Heart left ventricle (tissue), 16 donors: ENCODE measurements at places on chromosomes 5 and 9.

DNA sequence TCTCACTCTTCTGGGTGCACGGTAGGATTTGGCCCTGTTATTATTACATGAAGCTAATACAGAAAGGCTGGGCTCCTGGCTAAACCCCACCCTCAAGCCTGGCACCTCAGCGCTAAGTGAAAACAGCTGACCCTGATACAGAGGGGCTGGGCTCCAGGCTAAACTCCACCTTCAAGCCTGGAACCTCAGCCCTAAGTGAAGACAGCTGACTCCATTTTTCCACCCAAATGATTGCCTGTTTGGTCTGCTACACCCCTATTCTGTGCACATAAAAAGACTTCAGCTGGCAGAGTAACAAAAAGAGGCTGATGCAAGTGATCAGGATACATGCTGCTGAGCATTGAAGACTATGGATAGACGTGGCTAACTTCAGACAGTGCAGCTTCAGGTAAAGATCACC is 148.4 kb upstream of the CLINT1 start:
- no peak for DNase-seq

- DNase-seq: peak; percentile 18
Measured at GRCh38 chr5:111853748-111854147, 96.8 kb upstream of the NREP start.

- no peak for DNase-seq
Measured at GRCh38 chr5:127288676-127289075, 1.9 kb upstream of the MEGF10 start.

DNA sequence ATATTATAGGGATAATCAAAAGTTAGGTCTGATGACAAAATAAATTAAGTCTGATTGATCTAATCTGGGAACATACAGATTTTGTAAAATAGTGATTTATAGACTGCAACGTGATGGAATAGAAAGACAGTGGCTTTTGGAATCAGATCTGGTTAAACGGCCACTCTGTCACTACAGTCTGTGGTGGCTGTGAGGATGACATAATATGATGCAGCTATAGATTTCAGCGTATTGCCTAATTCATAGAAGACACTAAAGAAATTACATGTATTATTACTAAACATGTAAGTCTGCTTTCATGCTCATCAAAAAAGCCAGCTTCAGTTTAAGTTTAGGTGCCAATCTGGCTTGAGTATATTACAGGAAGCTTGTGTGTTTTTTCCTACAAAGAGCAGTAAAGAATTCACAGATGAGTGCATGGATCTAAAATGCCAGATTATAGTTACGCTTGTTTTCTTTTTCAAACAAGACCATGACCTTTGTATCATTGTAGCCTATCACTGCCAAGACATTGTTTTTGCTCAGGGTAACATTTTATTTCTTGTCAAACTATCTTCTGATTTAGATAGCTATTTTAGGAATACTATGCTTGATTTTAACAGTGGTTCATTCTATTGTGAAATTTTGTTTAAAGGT is 25.7 kb downstream of the CPEB4 start:
- DNase-seq: no peak

DNA sequence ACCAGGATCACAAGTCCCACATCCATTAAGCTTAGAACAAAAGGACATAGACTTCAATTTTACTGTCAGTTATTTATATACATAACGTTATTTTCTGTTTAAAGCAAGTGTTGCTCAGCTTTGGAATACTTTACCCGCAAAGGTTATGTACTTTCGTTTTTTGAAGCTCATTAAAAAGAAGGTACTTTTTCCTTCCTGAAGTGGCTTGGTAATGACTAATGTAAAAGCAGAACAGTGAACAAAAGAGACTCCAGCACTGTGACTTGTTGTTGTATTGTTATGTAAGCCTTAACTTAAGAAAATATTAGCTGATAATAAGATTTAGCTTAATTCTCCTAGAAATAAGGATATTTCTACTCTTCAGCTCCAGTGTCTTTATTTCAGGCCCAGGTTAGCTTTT is 97.3 kb upstream of the SLCO6A1 start:
- no peak for DNase-seq

- no peak for DNase-seq
Measured at GRCh38 chr9:76654051-76654461, 110.2 kb upstream of the PCA3 start.

- DNase-seq: no peak
Measured at GRCh38 chr5:39104221-39104620, 30.0 kb upstream of the RICTOR start.

DNA sequence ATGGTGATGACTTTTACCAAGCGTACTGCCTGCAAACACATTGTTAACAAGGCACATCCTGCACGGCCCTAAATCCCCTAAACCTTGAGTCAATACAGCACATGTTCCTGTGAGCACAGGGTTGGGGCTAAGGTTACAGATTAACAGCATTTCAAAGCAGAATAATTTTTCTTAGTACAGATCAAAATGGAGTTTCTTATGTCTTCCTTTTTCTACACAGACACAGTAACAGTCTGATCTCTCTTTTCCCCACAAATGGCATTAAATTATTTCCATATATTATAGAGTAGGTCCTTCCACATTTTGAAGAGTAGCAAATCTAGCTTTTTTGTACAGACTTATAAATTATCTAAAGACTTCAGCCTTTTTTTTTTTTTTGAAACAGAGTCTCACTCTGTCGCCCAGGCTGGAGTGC is 1.6 kb upstream of the TMEM141 start:
- no peak for DNase-seq

- peak; percentile 24 for DNase-seq
Measured at GRCh38 chr5:135116160-135116561, 82.1 kb upstream of the PITX1 start.

- DNase-seq: no peak
Measured at GRCh38 chr9:113998525-113999255, 79.4 kb downstream of the AMBP start.

GRCh38 chr5:138632900-138633489 is 57.8 kb upstream of the HSPA9 start:
- DNase-seq: peak; percentile 61

DNA sequence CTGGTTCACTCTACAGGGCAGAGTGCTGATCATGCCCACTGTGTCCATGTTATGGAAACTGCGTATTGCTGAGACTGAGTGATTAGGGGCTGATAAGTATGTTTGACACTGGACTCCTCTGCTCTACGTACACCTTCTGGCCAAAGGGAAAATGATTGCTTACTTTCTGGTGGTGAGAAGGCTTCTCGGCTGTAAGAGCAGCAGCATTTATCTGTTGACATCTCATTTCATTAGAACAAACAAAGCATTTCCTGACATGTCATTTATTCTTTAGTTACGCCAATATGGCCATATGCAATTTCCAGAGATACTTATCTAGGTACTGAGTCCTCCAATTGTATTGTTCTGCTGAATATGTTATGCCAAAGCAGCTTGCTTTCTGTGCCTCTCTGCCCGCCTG is 5.6 kb downstream of the FAXDC2 start:
- no peak for DNase-seq

DNA sequence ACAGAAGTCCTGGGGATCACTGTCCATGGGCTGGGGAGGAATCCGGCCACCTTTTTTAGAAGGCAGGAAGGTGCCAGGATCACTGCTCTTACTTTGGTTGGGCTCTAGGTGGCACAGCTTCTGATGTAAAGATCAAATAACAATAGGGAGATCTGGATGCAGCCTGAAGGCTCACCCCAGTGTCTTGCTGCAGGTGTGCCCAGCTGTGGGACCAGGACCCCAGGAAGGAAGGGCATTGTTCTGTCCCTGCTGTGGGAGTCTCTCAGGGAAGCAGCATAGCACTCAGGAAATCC is 69.6 kb downstream of the DAB2IP start:
- no peak for DNase-seq

DNA sequence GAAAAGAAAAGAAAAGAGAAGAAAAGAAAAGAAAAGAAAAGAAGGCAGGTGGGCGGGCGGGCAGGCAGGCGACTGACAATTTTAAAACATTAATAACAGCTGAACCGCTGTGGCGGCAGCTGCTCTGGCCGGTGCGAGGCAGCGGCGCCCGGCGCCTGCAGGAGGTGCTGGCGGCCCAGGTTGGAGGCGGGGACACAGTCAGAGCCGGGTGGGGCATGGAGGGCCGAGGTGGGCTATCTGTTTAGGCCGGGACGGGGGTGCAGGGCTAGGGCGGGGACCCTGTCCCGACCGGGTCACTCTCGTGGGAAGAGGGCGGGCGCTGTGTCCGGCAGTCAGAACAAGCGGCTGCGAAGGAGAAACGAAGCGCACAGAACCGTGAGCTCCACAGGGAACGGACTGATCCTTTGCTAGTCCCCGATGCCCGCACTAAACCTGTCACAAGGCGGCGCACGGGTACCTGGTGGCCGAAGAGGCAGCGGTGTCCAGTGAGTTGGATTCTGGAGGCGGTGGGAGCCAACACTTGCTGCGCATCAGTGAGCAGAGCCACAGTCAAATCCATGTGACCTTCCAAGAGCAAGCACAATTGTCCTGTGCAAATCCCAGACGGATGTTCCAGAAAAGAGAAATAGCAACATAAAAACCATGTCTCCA is 13.6 kb upstream of the ALDOB start:
- peak; percentile 81 for DNase-seq

GRCh38 chr9:98873951-98874371 is 66.5 kb downstream of the GALNT12 start:
- DNase-seq: peak; percentile 82
